ENCODE measurements at places on chromosomes 3 and 15. TPM values are rescaled to one million over a fixed set of nuclear protein-coding genes. Genes with fewer than 3 reads are reported as not detected.

Gene ARGFX
- not detected for total RNA-seq

Gene KIF23
- 9.9 TPM for total RNA-seq

Gene ZDHHC23
- 2.9 TPM for total RNA-seq

Gene GPR176
- total RNA-seq, result 108 TPM

Gene AGTR1
- 3.1 TPM for total RNA-seq

Gene AMT
- total RNA-seq, result 1.1 TPM

All from cardiac atrium fibroblast (primary cell).